ENCODE measurements at places on chromosomes 7 and 10.

- DNase-seq = no peak
These were observed 47.4 kb downstream of the GPR37 start for GRCh38 chr7:124718032-124718766.

DNA sequence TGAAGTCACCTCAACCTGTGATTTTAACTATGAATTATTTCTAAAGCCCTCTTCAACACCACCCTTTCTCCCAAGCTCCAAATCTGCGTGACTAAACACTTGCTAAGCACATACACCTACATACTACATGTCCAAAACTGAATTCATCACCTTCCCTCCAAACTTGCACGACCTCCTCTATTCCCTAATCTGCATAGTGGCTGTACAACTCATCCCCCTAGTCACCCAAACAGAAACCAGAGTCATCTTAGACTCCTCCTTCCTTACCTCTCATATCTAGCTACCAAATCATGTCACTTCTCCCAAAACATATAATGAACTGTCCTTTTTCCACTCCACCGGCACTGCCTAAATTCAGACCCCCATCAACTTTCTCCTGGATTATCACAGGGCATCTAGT is 16.2 kb downstream of the ARHGAP21 start:
- peak; percentile 52 for DNase-seq

DNA sequence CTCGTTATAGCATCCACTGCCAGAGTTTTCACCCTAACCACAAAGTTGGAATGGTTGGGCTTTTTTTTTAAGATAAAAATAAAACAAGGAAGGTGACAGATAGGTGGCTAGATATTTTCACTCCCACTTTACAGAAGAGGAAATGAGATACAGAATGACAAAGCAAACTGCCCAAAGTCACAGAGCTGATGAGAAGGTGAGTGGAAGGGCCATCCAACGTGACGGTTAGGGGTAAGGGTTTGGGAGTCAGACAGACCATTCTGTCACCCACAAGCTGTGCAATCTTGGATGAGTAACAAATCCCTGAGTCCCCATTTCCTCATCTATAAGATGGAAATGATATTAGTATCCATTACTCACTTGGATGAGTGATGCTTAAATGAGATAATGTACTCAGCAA is 106.9 kb upstream of the PDLIM1 start:
- no peak for DNase-seq

DNA sequence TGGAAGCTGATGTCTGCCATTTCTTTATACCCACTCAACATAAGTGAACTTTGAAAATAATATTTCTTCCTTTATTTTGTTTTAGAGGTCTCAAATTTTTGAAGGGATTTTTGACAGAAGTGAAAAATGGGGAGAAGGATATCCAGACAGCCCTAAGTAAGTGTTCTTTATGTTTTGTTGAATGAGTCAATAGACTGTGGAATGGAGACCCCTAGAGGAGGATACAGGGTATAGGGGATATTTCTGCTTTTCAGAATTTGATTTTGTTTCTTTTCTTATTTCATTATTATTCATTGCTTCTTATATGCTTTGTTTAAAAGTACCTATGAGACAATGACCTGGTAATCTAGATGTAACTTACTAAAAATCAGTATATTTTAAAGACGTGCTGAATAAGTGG is 34.4 kb downstream of the PLEKHA8 start:
- no peak for DNase-seq

GRCh38 chr10:15464381-15464780 is 93.3 kb upstream of the FAM171A1 start:
- DNase-seq = no peak

GRCh38 chr10:15462253-15462897 is 91.3 kb upstream of the FAM171A1 start:
- no peak for DNase-seq

DNA sequence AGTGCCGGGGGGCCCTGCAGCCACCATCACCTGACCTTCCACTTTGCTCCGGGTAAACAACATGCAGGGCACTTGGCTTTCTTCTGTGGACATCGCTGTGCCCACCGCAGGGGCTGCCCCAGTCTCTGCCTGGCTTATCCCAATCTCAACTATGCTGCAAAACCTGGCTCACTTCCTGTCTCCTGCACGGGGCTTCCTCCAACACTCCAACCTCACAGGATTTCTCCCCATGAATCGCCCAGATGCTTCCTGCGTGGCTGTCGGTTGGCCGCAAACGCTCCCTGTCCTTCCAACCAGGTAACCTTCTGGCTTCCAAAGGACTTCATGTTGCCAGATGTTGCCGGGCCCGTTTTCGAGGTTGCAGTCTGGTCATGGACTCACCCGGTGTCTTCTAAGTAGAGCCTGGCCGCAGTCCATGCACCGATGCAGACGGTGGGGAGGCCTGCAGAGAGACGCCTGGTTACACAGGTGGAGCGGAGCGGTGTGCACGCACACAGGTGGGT is 109.0 kb downstream of the VIPR2 start:
- no peak for DNase-seq

- no peak for DNase-seq
These were observed 45.5 kb downstream of the CAV1 start for GRCh38 chr7:116570306-116570705.

DNA sequence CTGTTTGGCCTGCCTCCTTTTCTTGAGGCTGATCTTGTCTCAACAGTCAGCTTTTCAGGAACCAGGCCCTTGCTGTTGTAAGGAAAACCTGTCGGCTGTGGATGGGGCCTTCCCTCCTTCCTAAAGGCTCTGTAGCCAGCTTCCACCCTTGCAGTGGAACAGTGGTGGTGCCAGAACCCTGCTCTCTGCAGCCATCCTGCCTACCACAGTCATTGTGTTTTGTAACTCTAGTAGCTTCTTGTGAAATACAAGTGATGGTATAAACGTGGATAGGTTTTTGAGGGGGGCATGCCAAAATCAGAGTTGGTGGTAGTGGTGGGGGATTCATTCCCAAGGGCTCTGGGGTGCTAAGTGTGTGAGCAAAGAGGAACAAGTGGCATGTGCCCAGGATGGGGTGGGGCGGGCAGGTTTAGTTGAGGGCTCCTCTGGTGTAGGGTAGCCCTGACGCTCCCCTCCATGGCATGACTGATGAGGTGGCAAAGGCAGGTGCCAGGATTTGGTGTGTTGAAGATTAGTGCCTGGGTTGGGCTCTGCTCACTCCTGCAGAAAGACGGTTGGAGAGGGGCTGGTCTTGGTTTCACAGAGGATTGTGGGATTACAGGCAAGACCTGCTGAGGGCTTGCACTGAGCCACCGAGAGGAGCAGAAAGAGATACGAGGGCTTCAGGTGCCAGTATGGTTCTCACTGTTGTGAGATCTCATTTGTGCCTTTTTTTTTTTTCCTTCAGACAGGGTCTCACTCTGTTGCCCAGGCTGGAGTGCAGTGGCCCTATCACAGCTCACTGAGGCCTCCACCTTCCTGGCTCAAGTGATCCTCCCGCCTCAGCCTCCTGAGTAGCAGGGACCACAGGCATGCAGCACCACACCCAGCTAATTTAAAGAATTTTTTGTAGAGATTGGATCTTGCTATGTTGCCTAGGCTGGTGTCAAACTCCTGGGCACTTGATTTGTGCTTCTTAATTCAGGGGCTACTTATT is 7.4 kb downstream of the TSPAN14 start:
- DNase-seq = no peak

DNA sequence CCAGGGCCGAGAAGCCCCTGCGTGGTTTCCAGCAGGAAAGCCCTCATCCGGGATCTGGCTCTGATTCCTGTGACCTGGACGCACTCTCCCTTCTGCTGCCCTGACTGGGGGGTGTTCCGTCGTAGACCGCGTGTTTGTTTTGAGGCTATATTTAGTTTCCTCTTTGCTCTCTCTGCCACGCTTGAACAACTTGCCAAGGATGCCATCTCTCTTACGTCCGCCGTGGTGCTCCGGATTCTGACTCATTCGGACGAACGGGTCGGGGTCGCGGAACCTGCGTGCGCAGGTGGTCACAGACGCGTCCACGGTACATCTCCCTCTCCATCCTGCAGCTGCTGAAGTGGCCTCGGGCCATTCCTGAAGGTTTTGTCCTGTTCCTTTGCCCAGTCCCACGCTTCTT is 10.4 kb upstream of the SORCS3 start:
- no peak for DNase-seq
